Adrenal gland (tissue), 19 donors: ENCODE measurements at places on chromosomes 11 and 22. TPM values are rescaled to one million over a fixed set of nuclear protein-coding genes. Genes with fewer than 3 reads are reported as not detected.
A peak's percentile ranks its signal among the peaks of the same experiment; 100 is the strongest.

Gene OSBP2
- polyA plus RNA-seq = 11.7 TPM

Gene MMP13
- not detected for polyA plus RNA-seq

Gene WT1
- polyA plus RNA-seq = 0.15 TPM

Gene PHOX2A
- polyA plus RNA-seq = 7.1 TPM

Gene CHRNA10
- 2.2 TPM for polyA plus RNA-seq

Gene RTN4R
- 1.1 TPM for polyA plus RNA-seq

Gene MS4A15
- polyA plus RNA-seq = 0.22 TPM

Gene SLC25A1
- 89.9 TPM for polyA plus RNA-seq

Gene DGKZ
- polyA plus RNA-seq = 12.4 TPM

DNA sequence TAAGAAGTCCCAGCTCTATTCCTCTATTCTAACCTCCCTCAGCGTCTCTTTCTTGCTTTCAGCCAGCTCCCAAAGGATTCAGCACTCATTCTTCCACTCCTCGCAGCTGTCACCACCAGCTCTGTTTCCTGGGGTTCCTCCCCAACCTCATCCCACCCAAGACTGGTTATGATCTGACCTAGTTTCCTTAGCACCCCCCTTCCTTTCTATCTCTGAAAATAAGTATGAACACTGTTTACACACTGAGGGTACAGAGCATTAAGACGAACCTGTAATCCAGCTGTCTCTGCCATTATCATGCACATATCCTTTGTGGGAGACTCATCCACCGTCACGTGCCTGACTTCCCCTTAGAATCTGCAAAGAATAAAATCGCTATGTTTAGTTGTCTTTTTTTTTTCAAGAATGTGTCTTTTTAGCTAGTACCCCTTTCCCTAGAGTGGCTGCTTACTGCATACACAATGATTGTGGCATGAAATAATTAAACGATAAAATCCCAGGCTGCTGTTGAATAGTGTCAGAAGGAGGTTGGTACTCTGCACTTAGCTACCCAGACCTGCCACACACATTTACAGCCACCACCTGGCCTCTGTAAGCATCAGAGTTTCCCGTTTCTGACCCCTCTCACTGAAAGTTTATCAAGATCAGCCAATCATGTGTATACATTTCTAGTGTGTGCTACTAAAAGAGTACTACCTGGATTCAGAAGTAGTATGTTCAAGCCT, 26.9 kb upstream of the CSTF3 start:
- H3K4me3 ChIP-seq = no peak overlapping the region
- no peaks in the 10 kb centered on the region for H3K4me1 ChIP-seq
- no peak for DNase-seq
- H3K27me3 ChIP-seq = no peaks in the 10 kb centered on the region

DNA sequence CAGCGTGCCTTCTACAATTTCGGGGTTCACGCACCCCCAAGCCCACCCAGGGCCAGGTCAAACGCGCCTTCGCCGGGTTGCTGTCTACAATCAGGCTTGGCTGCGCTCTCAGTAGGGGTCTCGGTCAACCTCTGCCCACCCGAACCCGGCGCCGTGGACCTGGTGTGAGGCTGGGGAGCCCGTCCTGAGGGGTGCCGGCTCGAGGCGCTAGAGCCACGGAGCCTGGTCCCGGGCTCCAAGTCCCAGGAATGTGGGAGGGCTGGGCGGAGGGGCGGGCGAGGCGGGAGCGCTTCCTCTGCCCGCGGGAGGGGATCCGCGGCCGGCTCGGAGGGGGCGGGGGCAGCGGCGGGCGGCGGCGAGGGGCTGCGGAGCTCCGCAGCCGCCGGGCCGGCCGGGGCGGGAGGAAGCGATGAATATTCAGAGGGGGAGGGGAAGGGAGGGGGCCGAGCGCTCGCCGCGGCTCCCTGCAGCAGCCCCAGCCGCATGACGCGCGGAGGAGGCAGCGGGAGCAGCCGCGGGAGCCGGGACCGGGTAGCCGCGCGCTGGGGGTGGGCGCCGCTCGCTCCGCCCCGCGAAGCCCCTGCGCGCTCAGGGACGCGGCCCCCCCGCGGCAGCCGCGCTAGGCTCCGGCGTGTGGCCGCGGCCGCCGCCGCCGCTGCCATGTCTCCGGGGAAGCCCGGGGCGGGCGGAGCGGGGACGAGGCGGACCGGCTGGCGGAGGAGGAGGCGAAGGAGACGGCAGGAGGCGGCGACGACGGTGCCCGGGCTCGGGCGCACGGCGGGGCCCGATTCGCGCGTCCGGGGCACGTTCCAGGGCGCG, at the start of gene PTPRJ:
Gene PTPRJ (plus strand): TSS at position 472 of the 819 bp plus-strand sequence. CDS start 354 bp downstream, outside the sequence.
- H3K4me3 ChIP-seq = peak within 1 kb of the TSS; percentile 91
- peak within 1 kb of the TSS; percentile 34 for H3K27ac ChIP-seq
- H3K4me1 ChIP-seq = peaks cover 25% of the 10 kb centered on the region
- no peaks in the 10 kb centered on the region for H3K27me3 ChIP-seq
- H3K36me3 ChIP-seq = no peaks in the 10 kb centered on the region
- DNase-seq = peak; percentile 35

- H3K4me3 ChIP-seq = no peak overlapping the region
- H3K27ac ChIP-seq = no peak overlapping the region
- no peaks in the 10 kb centered on the region for H3K36me3 ChIP-seq
- H3K4me1 ChIP-seq = peaks cover 13% of the 10 kb centered on the region
- no peak for DNase-seq
- H3K27me3 ChIP-seq = no peaks in the 10 kb centered on the region
These were observed 38.4 kb downstream of the ZC3H12C start for GRCh38 chr11:110131386-110132123.

DNA sequence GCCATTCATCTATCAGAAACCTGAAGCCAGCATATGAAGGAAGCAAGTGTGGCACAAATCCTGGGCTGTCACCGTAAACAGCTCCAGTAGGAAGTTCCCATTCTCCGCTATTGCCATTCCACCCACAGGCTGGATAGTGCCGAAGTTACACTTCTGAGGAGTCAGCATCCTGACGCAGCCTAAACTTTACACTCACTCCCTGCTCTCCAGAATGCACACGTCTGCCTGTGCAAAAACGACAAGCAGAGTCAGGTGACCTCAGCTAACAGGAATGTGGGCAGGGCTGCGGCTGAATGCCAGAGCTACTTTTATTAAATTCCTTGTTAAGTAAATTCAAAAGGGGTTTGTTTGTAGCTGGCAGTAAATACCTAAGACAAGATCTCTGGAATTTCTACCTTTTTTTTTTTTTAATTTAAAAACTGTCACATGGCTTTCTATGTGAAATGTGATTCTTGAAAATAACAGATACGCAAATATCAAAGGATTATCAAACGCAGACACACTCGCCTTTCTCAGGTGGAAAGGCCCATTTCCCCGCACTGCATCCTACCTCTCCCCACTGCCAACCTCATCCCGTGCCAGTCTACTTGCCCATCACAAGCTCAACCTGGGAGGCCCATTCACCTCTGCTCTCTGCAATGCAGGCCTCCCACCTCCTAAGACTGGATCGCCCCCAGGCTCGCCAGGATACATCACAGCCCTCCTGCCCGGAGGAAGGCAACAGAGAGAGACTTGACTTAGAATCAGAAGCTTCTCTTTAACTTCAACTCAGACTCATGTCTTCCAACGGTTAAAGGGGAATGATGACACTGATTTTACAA, 33.5 kb downstream of the NFRKB start:
- DNase-seq = peak; percentile 68
- H3K27ac ChIP-seq = no peak overlapping the region
- no peaks in the 10 kb centered on the region for H3K27me3 ChIP-seq
- H3K4me1 ChIP-seq = peaks cover 5% of the 10 kb centered on the region

- H3K4me3 ChIP-seq = no peak overlapping the region
- H3K27ac ChIP-seq = no peak overlapping the region
- no peaks in the 10 kb centered on the region for H3K36me3 ChIP-seq
- no peaks in the 10 kb centered on the region for H3K27me3 ChIP-seq
These were observed 27.4 kb upstream of the MUC15 start for GRCh38 chr11:26599425-26599824.

GRCh38 chr22:45548247-45548840, 45.7 kb downstream of the FBLN1 start:
- H3K27ac ChIP-seq = no peak overlapping the region
- H3K27me3 ChIP-seq = no peaks in the 10 kb centered on the region
- H3K4me1 ChIP-seq = no peaks in the 10 kb centered on the region
- H3K4me3 ChIP-seq = no peak overlapping the region

DNA sequence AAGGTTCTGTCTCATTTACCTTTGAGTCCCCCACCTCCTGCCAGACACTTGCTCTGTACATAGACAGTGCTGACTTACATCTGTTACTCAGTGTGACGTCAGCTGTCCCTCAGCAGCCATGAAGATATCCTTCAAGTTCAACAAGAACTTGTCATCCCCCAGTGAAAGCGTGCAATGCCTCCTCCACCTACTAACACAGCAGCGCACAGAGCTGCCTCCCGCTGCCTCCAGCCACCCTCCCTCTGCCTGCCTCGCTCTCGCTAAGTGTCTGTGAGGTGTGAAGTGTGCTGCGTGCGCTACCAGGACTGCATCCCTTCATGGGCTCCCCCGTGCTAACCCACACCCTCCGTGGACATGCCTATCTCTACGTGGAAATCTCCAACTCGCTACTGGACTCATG, 621.4 kb downstream of the BRD1 start:
- no peak overlapping the region for H3K27ac ChIP-seq
- no peaks in the 10 kb centered on the region for H3K4me1 ChIP-seq
- DNase-seq = no peak
- H3K36me3 ChIP-seq = no peaks in the 10 kb centered on the region

GRCh38 chr22:42769574-42770447, 49.1 kb upstream of the A4GALT start:
- H3K4me1 ChIP-seq = peaks cover 22% of the 10 kb centered on the region
- DNase-seq = peak; percentile 89
- H3K27ac ChIP-seq = no peak overlapping the region
- H3K36me3 ChIP-seq = no peaks in the 10 kb centered on the region
- H3K4me3 ChIP-seq = no peak overlapping the region

- peak overlapping the region; percentile 59 for H3K27ac ChIP-seq
- DNase-seq = peak; percentile 62
- H3K27me3 ChIP-seq = peaks cover 4% of the 10 kb centered on the region
- H3K4me3 ChIP-seq = no peak overlapping the region
- H3K4me1 ChIP-seq = peaks cover 19% of the 10 kb centered on the region
These were observed 6.2 kb downstream of the SHISA8 start for GRCh38 chr22:41908411-41909309.

- H3K4me3 ChIP-seq = no peak overlapping the region
- no peaks in the 10 kb centered on the region for H3K36me3 ChIP-seq
- no peak for DNase-seq
These were observed 41.6 kb downstream of the MRGPRX2 start for GRCh38 chr11:19018901-19019300.

DNA sequence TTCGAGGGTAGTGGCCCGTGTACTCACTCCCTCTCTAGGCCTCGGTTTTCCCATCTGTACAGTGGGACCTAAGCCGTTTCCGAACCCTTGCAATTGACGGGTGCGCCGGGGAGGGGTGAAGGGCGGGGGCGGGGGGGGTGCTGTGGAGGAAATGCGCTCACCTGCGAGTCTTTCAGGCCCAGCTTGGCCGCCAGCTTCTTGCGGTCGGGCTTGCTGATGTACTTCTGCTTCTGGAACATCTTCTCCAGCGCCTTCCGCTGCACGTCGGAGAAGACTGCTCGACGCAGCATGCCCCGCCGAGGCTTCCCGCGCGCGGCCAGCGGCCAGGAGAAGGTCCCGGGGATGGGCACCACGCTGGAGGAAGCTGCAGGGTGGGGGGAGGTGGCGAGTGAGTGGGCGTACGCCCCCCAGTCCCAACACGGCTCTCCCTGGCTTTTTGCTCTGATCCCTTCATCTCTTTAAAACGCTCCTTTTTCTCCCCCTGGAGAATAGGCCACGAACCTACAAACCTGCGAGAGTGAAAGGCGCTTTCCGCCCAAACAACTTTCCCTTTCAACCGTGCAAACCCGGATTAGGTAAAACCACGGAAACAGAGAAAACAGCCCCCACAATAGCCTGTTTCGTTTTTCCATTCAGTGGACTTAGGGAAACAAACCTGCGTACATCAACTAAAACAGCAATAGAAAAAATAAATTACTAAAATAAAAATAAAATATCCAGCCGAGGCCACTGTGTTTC, 3.2 kb downstream of the DBX1 start:
- H3K4me3 ChIP-seq = no peak overlapping the region
- no peak overlapping the region for H3K27ac ChIP-seq
- no peaks in the 10 kb centered on the region for H3K36me3 ChIP-seq
- peaks cover 7% of the 10 kb centered on the region for H3K4me1 ChIP-seq
- no peak for DNase-seq
- H3K27me3 ChIP-seq = peaks cover 78% of the 10 kb centered on the region

- H3K36me3 ChIP-seq = no peaks in the 10 kb centered on the region
- H3K4me1 ChIP-seq = peaks cover 7% of the 10 kb centered on the region
- no peaks in the 10 kb centered on the region for H3K27me3 ChIP-seq
- H3K4me3 ChIP-seq = no peak overlapping the region
- no peak overlapping the region for H3K27ac ChIP-seq
- DNase-seq = no peak
These were observed 21.9 kb upstream of the PARVG start for GRCh38 chr22:44158816-44159215.

DNA sequence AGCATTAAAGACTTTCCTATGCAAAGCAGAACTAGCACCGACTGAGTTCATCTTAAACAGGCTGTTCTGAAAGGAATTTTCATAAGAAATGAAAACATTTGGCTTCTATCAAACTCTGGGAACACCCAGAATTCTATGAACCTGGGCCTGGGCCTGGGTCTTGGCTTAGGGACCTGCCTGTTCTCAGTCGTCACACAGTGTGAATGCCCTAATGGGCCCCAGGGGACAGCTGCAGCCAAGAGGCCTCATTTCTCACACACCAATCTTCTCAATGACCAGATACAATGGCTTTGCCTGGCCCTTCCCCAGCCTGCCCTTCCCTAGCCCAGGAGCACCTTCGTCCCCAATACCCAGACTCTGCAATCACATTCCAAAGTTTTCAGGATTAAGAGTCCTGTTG, 234.9 kb upstream of the ARHGAP20 start:
- H3K27me3 ChIP-seq = no peaks in the 10 kb centered on the region
- no peaks in the 10 kb centered on the region for H3K36me3 ChIP-seq

- no peaks in the 10 kb centered on the region for H3K27me3 ChIP-seq
- no peak overlapping the region for H3K27ac ChIP-seq
- H3K36me3 ChIP-seq = no peaks in the 10 kb centered on the region
These were observed 45.7 kb upstream of the TSPAN18 start for GRCh38 chr11:44680982-44681597.

- H3K27me3 ChIP-seq = no peaks in the 10 kb centered on the region
- H3K36me3 ChIP-seq = no peaks in the 10 kb centered on the region
- no peak for DNase-seq
- peaks cover 15% of the 10 kb centered on the region for H3K4me1 ChIP-seq
- no peak overlapping the region for H3K27ac ChIP-seq
These were observed 2.2 kb downstream of the TMEM132A start for GRCh38 chr11:60926500-60926899.

DNA sequence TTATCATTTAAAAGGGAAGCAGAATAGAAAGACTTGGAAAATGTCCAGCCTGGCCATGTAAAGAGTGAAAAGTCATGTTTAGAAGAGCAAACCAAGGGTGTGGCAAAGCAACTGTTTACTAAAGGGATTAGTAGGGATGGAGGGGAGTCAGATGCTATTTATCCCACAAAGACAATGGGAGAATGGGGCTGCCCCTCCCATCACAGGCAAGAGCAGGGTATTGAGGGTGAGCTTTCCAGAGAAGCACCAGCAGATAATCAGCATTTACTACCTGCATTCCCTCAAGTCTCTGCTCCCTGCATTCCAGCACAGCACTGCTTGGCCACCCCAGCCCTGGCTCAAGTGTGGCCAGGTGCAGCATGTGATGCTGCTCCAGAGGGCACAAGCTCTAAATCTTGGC, 18.5 kb upstream of the QSER1 start:
- no peak overlapping the region for H3K27ac ChIP-seq
- H3K4me1 ChIP-seq = no peaks in the 10 kb centered on the region
- no peak overlapping the region for H3K4me3 ChIP-seq

- H3K27ac ChIP-seq = no peak overlapping the region
- H3K36me3 ChIP-seq = no peaks in the 10 kb centered on the region
- no peaks in the 10 kb centered on the region for H3K4me1 ChIP-seq
- no peak overlapping the region for H3K4me3 ChIP-seq
- no peak for DNase-seq
These were observed 11.8 kb downstream of the EMSY start for GRCh38 chr11:76456571-76456970.
